GM18507 (cell line): ENCODE measurements at places on chromosomes 3 and 15.

GRCh38 chr3:113698956-113699355 is 2.5 kb upstream of the USF3 start:
- no peak for DNase-seq

DNA sequence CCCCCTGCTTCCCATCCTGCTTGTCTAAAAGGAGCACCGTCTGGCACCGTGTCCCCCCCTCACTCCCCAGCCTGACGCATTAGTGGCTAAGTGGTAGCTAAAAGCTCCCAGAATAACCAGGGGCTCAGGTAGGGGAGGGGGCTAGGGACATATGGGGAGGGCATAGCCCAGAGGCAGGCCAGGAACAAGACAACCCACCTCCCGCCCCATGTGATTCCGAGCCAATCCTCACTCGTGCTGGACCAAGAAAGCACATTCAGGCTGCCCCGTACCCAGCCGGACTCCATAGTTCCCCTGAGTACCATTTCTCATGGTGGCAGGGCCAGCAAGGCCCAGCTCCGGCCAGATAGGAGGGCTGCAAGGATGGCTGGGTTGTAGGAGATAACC is 11.5 kb downstream of the SEMA7A start:
- no peak for DNase-seq

DNA sequence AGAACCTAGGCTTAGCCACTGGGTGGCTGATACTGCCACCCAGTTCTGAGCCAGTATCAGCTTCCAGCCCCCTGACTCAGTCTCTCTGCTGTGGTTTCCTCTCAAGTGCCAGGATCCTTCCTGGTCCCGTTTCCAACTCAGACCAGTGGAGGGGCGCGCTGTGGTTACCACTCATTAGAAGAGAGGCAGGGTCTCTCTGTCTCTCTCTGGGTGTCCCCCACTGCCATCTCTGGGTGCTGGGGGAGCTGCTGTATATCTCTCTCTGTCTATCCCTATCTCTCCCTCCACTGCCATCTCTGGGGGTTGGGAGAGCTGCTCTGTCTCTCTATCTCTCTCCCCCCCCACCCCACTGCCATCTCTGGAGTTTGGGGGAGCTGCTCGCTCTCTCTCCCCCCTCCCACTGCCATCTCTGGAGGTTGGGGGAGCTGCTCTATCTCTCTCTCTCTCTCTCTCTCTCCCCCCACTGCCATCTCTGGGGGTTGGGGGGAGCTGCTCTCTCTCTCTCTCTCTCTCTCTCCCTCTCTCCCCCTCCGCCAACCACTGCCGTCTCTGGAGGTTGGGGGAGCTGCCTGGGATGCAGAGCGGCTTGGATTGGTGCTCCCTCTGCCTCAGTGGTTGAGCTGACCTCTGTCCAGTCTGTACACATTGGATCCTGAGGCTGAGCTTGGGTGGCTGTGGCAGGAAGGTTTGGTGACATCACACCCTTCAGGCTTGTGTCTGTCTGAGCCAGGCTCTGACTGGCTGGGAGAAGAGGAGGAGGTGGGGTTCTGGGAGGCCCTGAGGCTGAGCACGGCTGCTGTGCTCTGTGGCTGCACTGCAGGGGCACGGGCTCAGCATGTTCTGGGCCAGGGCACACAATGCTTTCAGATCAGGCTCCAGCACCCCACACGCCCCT is 98.9 kb downstream of the APBA2 start:
- DNase-seq, result no peak

GRCh38 chr3:30984855-30985749 is 90.6 kb upstream of the GADL1 start:
- no peak for DNase-seq

GRCh38 chr15:100929641-100930042 is 10.5 kb downstream of the LRRK1 start:
- DNase-seq, result no peak
